Glutamatergic neuron (in vitro differentiated cells): ENCODE measurements at places on chromosomes 2 and 18. TPM values are rescaled to one million over a fixed set of nuclear protein-coding genes. Genes with fewer than 3 reads are reported as not detected.

PLGLB1 gene
- 5.4 TPM for total RNA-seq

MYO7B gene
- total RNA-seq, result 0.29 TPM

EMILIN1 gene
- 3.2 TPM for total RNA-seq

SULT1C2 gene
- total RNA-seq, result not detected

GNLY gene
- total RNA-seq, result not detected

VWA3B gene
- total RNA-seq, result not detected

SH2D6 gene
- 0.64 TPM for total RNA-seq

HOXD12 gene
- not detected for total RNA-seq
